ENCODE measurements at places on chromosomes 2 and 18.
A peak's percentile ranks its signal among the peaks of the same experiment; 100 is the strongest.

- DNase-seq = no peak
Observed at GRCh38 chr2:1614564-1614963, 129.8 kb downstream of the PXDN start.

DNA sequence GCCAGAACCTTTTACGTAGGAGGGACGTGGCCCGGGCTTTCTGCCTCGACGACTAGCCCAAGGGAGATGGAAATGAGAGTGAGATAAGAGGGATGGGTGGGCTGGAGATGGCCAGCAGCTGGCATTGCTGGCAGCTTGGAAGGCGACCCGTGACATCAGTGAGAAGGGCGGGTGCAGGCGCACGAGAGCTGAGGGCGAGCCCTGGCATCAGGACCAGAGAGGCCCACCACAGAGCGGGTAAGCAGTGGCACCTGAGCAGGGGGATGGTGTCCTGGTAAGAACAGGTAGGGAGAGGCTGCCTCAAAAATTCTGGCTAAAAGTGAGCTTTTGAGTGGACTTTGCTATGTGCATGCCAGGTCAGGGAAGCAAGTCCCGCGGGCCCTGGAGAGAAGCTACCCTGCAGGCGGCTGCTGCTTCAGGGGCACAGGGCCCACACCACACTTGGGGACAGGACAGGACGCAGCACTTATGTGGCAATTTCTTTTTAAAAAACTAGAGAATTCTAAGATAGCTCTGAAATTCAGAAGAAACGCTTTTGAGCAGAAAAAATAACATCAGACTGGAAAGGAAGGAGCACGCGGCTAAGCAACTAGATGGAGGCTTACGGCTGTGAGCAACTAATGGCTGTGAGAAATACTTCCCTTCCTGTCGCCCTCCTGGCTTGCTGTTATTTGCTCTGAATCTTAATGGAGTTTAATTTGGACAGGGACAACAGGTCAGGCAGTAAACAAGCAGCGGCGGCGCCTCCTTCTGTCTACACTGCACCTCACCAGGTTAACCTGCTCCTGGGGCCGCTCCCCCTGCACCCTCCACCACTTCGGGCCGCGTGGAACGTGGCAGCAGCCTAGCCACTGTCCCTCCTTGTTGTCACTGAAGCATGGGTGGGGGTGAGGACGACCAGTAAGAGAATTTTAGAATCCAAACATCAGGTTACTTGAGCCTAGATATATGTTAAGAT, 20.5 kb downstream of the THAP4 start:
- no peak for DNase-seq

DNA sequence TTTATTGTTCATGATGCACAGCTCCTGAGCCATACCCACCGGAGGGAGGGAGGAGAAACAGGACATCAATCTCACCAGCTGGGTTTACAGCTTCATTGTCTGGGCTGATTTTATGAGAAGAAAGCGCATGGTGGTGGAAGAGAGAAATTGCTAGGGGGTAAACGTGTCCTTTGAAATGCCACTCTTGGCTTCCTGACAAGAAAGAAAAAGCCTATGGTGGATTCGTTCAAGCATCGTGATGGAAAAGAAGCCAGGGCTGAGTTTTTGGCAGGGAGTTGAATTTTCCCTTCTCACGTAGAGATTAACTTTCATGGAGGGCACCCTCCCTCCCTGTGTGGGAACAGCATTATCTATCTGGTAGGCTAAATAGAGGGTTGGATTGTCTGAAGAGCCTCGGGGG, 502.0 kb downstream of the SLC4A3 start:
- DNase-seq = no peak

GRCh38 chr2:3650140-3650920, 7.7 kb upstream of the ALLC start:
- no peak for DNase-seq

- DNase-seq = no peak
Observed at GRCh38 chr2:173751245-173751975, 213.8 kb downstream of the SP3 start.

GRCh38 chr2:206727287-206727686, 9.1 kb upstream of the DYTN start:
- DNase-seq = no peak

DNA sequence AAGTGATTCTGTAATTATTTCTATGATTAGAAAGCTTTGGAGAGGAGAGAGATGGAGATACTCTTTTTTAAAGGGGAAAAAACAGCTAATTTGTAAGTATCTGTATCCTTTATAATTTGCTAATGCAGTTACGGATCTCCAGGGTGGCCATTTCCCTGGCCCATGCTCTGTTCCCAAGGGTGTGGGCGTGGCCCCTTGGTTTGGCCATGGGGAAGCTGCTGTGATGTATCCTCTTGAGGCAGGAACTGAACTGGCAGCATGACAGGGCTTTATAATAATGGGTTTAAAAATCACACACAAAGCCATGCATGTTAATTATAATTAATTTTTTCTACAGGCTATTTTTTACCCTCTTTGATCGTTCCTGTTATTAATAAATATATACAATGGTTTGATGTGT, 27.0 kb downstream of the TRAPPC12 start:
- no peak for DNase-seq

- DNase-seq = no peak
Observed at GRCh38 chr2:216144372-216144771, 35.2 kb downstream of the XRCC5 start.

- no peak for DNase-seq
Observed at GRCh38 chr2:11069566-11070185, 85.6 kb upstream of the SLC66A3 start.

- no peak for DNase-seq
Observed at GRCh38 chr2:11949732-11950523, 203.5 kb downstream of the LPIN1 start.

- no peak for DNase-seq
Observed at GRCh38 chr2:20540587-20541293, 93.9 kb downstream of the RHOB start.

GRCh38 chr2:12715258-12716031, 1.3 kb upstream of the TRIB2 start:
- no peak for DNase-seq

GRCh38 chr2:176768185-176768584, 444.4 kb upstream of the HNRNPA3 start:
- DNase-seq = no peak

DNA sequence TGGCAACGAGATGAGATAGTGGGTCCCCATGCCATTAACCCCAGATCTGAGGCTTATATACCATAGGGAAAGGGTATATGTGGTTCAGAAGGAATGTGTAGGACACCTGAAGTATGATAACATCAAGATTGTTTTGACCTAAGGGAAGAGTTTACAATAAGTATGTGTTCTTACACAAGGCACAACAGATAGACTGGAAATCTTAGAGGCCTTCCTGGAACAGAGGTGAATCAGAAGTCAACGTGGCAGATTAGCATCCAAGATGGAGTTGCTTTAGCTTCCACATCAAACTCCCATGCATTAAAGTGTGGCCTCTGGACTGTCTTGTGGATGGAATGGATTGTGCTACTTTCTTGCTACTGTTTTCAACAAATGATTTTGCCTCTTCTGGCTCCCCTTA, 116.6 kb upstream of the NT5C1B start:
- no peak for DNase-seq

GRCh38 chr18:23643815-23644490, 18.8 kb downstream of the ANKRD29 start:
- no peak for DNase-seq

- no peak for DNase-seq
Observed at GRCh38 chr2:12652723-12653122, 64.0 kb upstream of the TRIB2 start.

- peak; percentile 8 for DNase-seq
Observed at GRCh38 chr18:57980573-57981307, 63.3 kb upstream of the NEDD4L start.

- DNase-seq = no peak
Observed at GRCh38 chr2:108403494-108403893, 25.7 kb downstream of the SULT1C4 start.

- no peak for DNase-seq
Observed at GRCh38 chr2:71689968-71690834, 236.8 kb downstream of the DYSF start.

DNA sequence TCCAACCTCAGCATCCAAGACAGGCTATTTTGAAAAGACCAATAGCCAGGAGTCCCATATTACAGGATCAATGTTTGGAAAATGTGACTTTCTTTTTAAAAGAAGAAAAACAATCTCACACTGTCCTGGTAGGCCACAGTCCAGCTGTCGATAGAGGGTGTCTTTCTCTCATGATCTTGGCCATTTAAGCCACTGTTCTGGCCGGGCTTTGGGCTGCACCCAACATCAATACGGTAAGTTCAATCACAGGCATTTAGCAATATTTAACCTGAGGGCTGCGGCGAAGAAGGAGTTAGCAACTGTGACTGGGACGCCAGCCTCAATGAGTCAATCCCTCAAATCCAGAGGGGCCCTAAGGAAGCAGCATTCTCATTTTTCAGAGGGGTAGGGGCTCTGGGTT, 69.0 kb downstream of the CELF4 start:
- no peak for DNase-seq

- no peak for DNase-seq
Observed at GRCh38 chr2:234399451-234400246, 97.2 kb downstream of the ARL4C start.

DNA sequence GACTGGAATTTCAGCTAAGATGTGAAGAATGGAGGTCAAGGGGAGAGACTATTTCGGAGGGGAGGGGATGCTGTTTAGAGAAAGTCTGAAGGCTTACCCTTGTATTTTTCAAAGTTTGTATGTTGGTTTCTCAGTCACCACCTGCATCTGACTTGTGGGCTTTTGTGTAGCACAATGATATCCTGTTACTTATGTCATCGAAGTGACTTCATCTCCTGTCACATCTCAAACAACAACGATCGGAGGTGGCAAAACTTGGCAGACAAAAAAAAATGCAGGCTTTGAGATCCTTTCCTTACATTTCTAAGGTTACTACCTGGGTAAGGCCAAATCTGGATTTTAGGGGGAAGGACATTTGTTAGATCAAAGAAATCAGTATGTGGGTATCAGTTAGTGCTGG, 11.7 kb upstream of the CXCR4 start:
- DNase-seq = no peak

GRCh38 chr2:161999321-161999720, 74.7 kb downstream of the DPP4 start:
- DNase-seq = no peak

- DNase-seq = no peak
Observed at GRCh38 chr2:52365946-52366345, 1334.0 kb upstream of the NRXN1 start.

DNA sequence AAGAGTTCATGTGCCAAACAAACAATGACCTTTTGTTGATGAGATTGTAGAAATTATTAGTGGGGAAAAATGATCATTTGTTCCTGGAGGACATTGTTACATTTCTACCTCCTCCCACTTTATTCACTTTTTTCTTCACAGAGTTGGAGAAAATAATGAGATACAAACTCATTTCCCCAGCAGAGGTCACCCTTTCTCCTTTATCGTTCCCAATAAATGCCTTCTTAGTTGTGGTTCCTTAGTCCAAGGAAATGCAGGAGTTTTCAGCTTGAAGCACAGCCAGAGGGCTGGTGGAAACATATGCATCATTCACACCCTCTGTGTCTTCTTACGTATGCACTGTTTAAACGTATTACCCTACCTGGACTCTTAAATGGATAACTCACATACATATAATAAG, 108.8 kb downstream of the SLC4A3 start:
- DNase-seq = peak; percentile 64

DNA sequence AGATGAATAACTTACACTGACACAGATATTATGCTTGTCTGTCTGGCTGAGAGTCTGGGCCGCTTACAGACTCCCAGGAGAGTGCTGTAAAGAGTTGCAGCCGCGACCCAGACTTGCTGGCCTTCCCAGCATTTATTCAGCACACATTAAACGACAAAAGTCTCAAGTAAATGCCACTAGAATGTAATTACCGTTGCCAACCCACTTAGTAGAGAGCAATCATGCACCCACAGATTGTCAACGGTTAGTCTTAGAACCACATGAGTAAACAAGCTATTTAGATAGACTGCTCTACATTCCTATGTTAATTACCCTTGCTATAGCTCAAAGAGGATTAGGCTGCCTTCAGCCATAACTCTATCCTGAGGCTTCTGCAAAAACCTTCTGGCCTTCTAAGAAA, 47.8 kb upstream of the C2orf74 start:
- DNase-seq = no peak

- DNase-seq = no peak
Observed at GRCh38 chr18:76927223-76927725, 104.9 kb downstream of the ZNF236 start.

GRCh38 chr18:63301434-63301833, 18.1 kb downstream of the BCL2 start:
- DNase-seq = no peak

- peak; percentile 26 for DNase-seq
Observed at GRCh38 chr2:65420712-65421431, 11.5 kb downstream of the SPRED2 start.

- DNase-seq = no peak
Observed at GRCh38 chr18:76467371-76468190, 27.5 kb downstream of the ZNF516 start.

- no peak for DNase-seq
Observed at GRCh38 chr2:168037778-168038177, 209.6 kb downstream of the STK39 start.

- DNase-seq = no peak
Observed at GRCh38 chr18:55296778-55297177, 291.2 kb downstream of the TCF4 start.

DNA sequence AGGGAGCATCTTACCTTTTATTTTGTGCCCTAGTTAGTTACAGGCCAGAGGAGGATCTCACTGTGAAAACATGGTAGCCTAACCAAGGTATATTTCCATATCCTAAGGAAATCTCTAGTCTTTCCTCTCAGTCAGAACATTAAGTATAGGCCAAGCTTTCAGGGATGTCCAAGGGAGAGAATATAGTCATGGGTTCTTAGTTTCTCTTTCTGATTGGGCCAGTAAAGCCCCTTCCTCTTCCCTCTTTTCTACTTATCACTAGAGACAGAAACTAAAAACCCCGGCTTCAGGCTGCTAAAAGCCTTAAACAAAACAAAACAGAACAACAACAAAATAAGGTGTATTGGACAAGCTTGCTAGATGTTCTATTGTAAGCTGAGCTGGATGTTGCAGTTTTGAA, 44.3 kb upstream of the TNFRSF11A start:
- no peak for DNase-seq

- DNase-seq = no peak
Observed at GRCh38 chr2:70173520-70173919, 17.3 kb downstream of the C2orf42 start.

DNA sequence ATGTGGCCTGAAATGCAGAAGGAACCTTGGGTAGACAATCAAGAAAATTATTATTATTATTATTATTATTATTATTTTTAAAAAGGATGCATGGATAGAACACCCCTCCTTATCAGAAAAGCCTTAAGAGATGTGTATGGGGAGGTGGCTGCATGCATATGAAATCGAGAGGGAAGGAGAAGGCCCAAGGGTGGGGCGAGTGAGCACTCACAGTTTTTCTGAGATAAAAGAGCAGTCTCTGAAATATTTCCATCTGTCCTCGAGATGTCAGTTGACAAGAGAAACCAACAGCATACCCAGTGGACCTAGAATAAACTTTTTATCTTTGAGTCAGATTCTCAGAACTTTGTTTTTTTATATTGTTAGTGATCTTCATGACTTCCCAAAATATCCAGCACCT, 282.9 kb downstream of the GPD2 start:
- no peak for DNase-seq

GRCh38 chr2:24101992-24102391, 17.4 kb upstream of the TP53I3 start:
- no peak for DNase-seq

- no peak for DNase-seq
Observed at GRCh38 chr2:229417176-229417575, 146.1 kb upstream of the PID1 start.
